Sigmoid colon (tissue), 7 donors: ENCODE measurements at places on chromosomes 2 and 18. TPM values are rescaled to one million over a fixed set of nuclear protein-coding genes. Genes with fewer than 3 reads are reported as not detected.
A peak's percentile ranks its signal among the peaks of the same experiment; 100 is the strongest.

C2orf80 gene
- not detected for total RNA-seq

GRCh38 chr18:43507842-43508481 is 230.7 kb upstream of the SYT4 start:
- H3K4me3 ChIP-seq, result no peak overlapping the region
- H3K36me3 ChIP-seq, result no peaks in the 10 kb centered on the region
- no peaks in the 10 kb centered on the region for H3K27me3 ChIP-seq
- H3K27ac ChIP-seq, result no peak overlapping the region

GRCh38 chr2:72367530-72368225 is 220.0 kb upstream of the CYP26B1 start:
- peak overlapping the region; percentile 51 for H3K27ac ChIP-seq
- H3K27me3 ChIP-seq, result no peaks in the 10 kb centered on the region
- H3K36me3 ChIP-seq, result no peaks in the 10 kb centered on the region
- H3K4me3 ChIP-seq, result no peak overlapping the region
- no peaks in the 10 kb centered on the region for H3K4me1 ChIP-seq

DNA sequence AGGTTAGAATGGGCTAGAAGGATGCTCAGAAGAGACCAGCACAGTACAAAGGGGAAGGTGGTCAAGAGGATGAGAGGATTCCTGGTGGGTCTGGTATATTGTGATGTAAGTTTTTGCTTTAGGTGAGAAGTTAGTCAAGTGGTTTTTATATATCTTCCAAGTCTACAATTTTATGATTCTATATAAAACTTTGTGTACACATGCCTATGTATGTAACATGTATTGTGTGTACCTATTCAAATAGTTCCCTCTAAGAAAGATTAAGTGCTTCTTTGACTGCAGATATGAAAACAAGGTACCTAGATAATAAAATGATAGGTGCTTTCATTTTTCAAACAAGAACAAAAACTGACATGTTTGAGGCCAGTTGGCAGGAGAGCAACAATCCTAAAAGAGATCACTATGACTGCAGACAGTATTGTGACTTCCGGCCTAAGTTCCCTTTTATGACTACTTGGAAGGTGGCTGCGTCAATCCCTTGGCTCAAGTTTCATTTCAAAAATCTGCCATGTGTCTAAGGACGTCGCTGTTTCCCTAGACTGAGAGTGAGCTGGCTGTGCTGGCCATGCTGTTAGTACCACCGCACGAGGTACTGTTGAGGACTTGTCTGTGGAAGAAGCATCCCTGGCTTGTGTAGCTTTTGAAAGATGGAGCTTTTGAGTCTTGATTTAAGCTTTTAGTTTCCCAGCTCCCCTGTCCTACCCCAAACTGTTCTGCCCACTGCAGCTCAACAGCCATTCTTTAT is 123.1 kb downstream of the PRPF40A start:
- H3K36me3 ChIP-seq, result no peaks in the 10 kb centered on the region
- no peaks in the 10 kb centered on the region for H3K4me1 ChIP-seq
- no peaks in the 10 kb centered on the region for H3K27me3 ChIP-seq
- H3K27ac ChIP-seq, result peak overlapping the region; percentile 42
- DNase-seq, result peak; percentile 70
- H3K4me3 ChIP-seq, result no peak overlapping the region

GRCh38 chr2:194346193-194346592 is 1310.8 kb upstream of the SLC39A10 start:
- no peaks in the 10 kb centered on the region for H3K36me3 ChIP-seq
- no peak overlapping the region for H3K27ac ChIP-seq
- no peaks in the 10 kb centered on the region for H3K27me3 ChIP-seq

DNA sequence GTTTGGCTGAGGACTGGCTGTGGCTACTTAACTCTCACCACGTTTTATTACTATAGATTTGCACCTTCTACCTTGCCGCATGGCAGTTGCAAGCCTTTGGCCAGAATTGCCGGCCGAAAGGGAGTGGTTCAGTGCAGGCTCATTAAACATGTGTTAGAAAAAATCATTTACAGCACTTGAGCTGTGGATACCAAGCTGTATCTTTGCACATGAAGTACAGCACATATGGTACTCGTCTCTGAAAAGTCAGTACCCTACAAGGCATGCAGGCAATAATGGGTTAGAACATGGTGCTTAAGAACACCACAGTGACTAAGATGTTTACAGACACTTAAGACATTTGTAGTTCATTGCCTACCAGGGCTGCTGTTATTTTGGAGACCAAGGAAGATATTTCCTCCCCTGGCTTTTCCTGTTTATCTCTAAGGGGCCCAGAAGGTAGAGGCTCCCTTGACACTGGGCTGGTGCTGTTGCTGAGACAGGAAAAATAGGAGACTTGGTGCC is 103.1 kb downstream of the ZNF532 start:
- DNase-seq, result no peak
- no peak overlapping the region for H3K4me3 ChIP-seq
- no peaks in the 10 kb centered on the region for H3K36me3 ChIP-seq
- no peak overlapping the region for H3K27ac ChIP-seq
- H3K4me1 ChIP-seq, result no peaks in the 10 kb centered on the region

DNA sequence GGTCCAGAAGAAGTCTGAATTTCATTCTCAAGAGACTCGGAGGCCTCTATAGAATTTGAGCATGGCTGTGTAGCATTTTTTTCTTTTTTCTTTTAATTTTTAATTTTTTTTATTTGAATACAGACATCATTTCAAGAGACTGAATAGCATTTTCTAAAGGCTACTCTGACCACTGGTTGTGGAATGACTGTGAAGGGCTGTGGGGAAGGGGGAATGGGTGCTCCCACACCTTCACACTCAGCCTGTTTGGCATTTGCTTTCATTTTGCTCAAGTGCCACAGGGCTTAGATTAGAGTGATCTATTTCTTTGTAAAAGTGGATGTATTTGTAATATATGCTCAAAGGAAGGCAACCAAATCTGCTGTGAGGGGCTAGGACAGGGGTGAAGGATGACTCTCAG is 142.0 kb upstream of the SPOPL start:
- no peaks in the 10 kb centered on the region for H3K4me1 ChIP-seq
- H3K27me3 ChIP-seq, result no peaks in the 10 kb centered on the region
- H3K4me3 ChIP-seq, result no peak overlapping the region
- H3K36me3 ChIP-seq, result no peaks in the 10 kb centered on the region

- no peak overlapping the region for H3K4me3 ChIP-seq
- H3K27me3 ChIP-seq, result no peaks in the 10 kb centered on the region
- DNase-seq, result no peak
- no peaks in the 10 kb centered on the region for H3K36me3 ChIP-seq
- H3K4me1 ChIP-seq, result no peaks in the 10 kb centered on the region
- H3K27ac ChIP-seq, result no peak overlapping the region
These were observed 225.8 kb upstream of the SIX3 start for GRCh38 chr2:44715671-44716081.

PASK gene
- total RNA-seq, result 4.4 TPM

DNA sequence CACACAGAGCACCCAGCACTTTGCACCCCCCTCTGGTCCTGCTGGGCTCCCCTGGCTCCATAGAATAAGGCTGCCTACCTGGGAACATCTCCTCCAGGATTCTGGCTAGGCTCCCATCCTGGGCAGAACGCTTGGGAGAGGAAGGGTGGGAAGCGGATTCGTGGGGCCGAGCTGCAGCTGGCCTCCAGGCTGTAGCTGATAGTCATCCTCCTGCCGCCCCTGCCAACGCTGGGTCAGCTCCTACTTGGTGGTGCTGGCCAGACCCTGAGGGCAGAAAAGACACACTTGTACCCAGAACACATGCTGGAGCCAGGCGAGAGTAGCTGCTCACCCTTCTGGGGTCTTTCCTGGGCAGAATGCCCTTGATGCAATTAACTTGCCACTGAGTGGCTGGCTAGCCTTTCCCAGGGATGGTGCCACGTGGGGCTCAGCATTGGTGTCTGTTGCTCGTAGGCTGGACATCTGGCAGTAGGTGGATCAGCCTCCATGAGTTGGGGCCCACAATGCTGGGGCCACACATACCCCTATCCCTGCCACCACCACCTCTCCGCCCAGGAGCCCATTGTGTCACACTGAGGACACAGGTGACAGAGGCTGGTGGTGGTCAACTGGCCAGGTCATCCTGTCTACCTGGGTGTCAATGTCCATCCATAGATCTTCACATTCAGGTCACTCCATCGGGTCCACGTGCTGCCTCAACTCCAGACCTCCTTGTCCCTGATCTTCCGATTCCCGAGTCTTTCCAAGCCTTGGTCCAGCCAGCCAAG is 112.8 kb downstream of the NDUFA10 start:
- peak overlapping the region; percentile 27 for H3K27ac ChIP-seq
- no peak for DNase-seq
- H3K27me3 ChIP-seq, result no peaks in the 10 kb centered on the region

TMEM247 gene
- total RNA-seq, result not detected

- H3K27me3 ChIP-seq, result no peaks in the 10 kb centered on the region
- H3K4me1 ChIP-seq, result no peaks in the 10 kb centered on the region
- no peak overlapping the region for H3K4me3 ChIP-seq
- no peak overlapping the region for H3K27ac ChIP-seq
These were observed 68.2 kb downstream of the LRATD1 start for GRCh38 chr2:14700753-14701152.

GRCh38 chr2:231390667-231391066 is 4.8 kb upstream of the B3GNT7 start:
- H3K4me1 ChIP-seq, result peaks cover 18% of the 10 kb centered on the region
- no peaks in the 10 kb centered on the region for H3K36me3 ChIP-seq
- no peak overlapping the region for H3K4me3 ChIP-seq
- no peak for DNase-seq

DYNAP gene
- total RNA-seq, result not detected

GRCh38 chr2:6960659-6961058 is 43.4 kb downstream of the RNF144A start:
- no peak for DNase-seq
- H3K36me3 ChIP-seq, result no peaks in the 10 kb centered on the region
- H3K4me1 ChIP-seq, result peaks cover 18% of the 10 kb centered on the region
- peak overlapping the region; percentile 1 for H3K4me3 ChIP-seq

DNA sequence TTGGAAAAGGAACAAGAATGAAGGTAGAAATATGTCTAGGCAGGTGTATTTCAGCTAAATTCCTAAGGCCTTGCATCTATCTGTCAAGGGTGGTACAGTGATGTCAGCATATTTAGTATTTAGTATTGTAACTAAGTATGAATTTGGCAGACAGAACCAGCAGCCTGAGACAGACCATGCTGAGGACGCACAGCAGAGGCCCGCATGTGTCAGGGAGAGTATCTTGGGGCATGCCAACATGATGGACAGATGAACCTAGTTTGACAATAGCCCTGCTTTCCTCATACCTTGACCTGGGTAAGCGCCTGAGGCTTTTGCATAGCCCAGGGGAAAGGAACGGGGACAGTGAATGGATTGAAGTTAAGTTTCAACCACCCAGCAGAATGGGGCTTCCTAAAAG is 33.8 kb upstream of the OSR1 start:
- H3K4me3 ChIP-seq, result no peak overlapping the region
- no peaks in the 10 kb centered on the region for H3K4me1 ChIP-seq
- no peaks in the 10 kb centered on the region for H3K36me3 ChIP-seq

- H3K36me3 ChIP-seq, result no peaks in the 10 kb centered on the region
- H3K27ac ChIP-seq, result no peak overlapping the region
- H3K4me3 ChIP-seq, result no peak overlapping the region
- no peaks in the 10 kb centered on the region for H3K27me3 ChIP-seq
- no peak for DNase-seq
These were observed 55.0 kb downstream of the ABCB11 start for GRCh38 chr2:168976034-168976654.

IGFBP5 gene
- 254 TPM for total RNA-seq

DNA sequence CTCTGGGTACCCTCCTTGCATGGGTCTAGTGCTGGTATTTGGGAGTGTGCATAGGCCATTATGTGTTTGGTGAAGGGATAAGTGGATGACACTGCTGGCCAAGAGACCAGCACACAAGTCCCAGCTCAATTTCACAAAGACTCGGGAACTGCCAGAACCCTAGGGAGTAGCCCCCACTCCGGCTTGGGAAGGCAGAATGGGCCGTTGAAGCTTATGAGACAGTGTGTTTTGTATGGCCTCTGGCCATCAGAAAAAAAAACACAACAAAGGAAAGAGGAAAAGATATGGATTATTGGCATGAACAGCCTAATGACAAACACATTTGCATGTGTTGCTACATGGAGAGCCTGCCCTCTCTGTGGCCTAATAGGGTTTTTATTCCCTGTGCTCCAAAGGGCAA is 144.2 kb downstream of the TTC32 start:
- DNase-seq, result no peak
- no peaks in the 10 kb centered on the region for H3K27me3 ChIP-seq
- peaks cover 8% of the 10 kb centered on the region for H3K4me1 ChIP-seq
- H3K4me3 ChIP-seq, result no peak overlapping the region
- H3K27ac ChIP-seq, result no peak overlapping the region

DHRS9 gene
- total RNA-seq, result 0.83 TPM

- H3K36me3 ChIP-seq, result no peaks in the 10 kb centered on the region
- H3K4me1 ChIP-seq, result no peaks in the 10 kb centered on the region
- no peak overlapping the region for H3K27ac ChIP-seq
- DNase-seq, result no peak
- H3K27me3 ChIP-seq, result peaks cover 6% of the 10 kb centered on the region
These were observed 32.3 kb downstream of the EVA1A start for GRCh38 chr2:75528221-75528977.

DNA sequence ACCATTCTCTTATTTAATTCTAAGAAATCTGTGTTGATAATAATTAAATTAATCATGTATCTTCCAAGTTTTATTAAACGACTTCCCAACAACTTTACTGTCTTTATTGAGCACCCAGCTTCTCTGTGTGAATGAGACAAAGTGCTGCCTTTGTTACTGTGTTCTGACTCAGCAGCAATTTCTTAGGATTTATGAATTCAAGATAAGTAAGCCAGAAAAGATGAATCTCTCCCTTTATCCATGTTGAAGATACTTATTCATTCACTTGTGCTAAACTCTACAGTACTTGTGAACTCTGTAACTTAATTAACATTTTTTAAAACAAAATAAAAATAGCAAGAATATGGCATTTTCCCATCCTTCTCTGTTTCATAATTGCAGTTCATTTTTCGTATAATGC is 1403.3 kb upstream of the DDX18 start:
- H3K4me1 ChIP-seq, result no peaks in the 10 kb centered on the region
- DNase-seq, result no peak
- H3K27ac ChIP-seq, result no peak overlapping the region
- no peaks in the 10 kb centered on the region for H3K36me3 ChIP-seq
- H3K27me3 ChIP-seq, result no peaks in the 10 kb centered on the region

- no peak overlapping the region for H3K4me3 ChIP-seq
- no peaks in the 10 kb centered on the region for H3K27me3 ChIP-seq
- DNase-seq, result no peak
- H3K36me3 ChIP-seq, result no peaks in the 10 kb centered on the region
- H3K4me1 ChIP-seq, result no peaks in the 10 kb centered on the region
These were observed 138.6 kb upstream of the SCN7A start for GRCh38 chr2:166632616-166633015.

MDH1B gene
- total RNA-seq, result 2.2 TPM

- DNase-seq, result no peak
- no peaks in the 10 kb centered on the region for H3K4me1 ChIP-seq
- H3K27me3 ChIP-seq, result no peaks in the 10 kb centered on the region
- no peak overlapping the region for H3K4me3 ChIP-seq
These were observed 65.6 kb downstream of the WDR7 start for GRCh38 chr18:56716692-56717146.

- no peaks in the 10 kb centered on the region for H3K4me1 ChIP-seq
- no peak overlapping the region for H3K27ac ChIP-seq
- no peaks in the 10 kb centered on the region for H3K36me3 ChIP-seq
- no peaks in the 10 kb centered on the region for H3K27me3 ChIP-seq
- no peak overlapping the region for H3K4me3 ChIP-seq
These were observed 27.8 kb downstream of the DYSF start for GRCh38 chr2:71481111-71481510.

CRACDL gene
- total RNA-seq, result 0.36 TPM

MDH1 gene
- 198 TPM for total RNA-seq

- no peak overlapping the region for H3K27ac ChIP-seq
- no peaks in the 10 kb centered on the region for H3K27me3 ChIP-seq
- no peaks in the 10 kb centered on the region for H3K36me3 ChIP-seq
- DNase-seq, result peak; percentile 67
- no peaks in the 10 kb centered on the region for H3K4me1 ChIP-seq
These were observed 37.9 kb downstream of the SLC38A11 start for GRCh38 chr2:164917296-164917903.

HOXD12 gene
- total RNA-seq, result not detected
